ENCODE measurements at places on chromosomes 2 and 18.

GRCh38 chr18:23200756-23201155 lies 65.5 kb downstream of the CABLES1 start:
- no peak for DNase-seq

DNA sequence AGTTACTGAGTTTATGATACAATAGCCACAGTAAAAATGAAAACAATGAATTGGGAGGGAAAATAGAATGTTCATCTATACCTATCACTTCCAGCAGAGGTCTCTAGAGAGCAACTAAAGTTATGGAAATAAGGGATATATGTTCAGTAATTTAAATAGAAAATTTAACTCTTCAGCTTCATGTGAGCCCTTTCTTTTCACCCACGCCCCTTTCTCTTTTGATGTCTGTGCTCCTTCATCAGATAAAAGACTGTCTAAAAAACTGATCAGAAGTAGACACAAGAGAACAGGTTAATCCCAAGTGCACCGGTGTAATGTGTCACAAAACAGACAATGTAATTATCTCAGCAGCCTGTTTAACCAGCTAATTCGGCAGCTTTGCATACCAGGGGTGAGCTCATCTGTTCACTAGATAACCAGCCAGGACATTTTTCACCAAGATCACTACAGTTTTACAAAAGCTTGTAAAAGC lies 238.5 kb upstream of the ERBB4 start:
- no peak for DNase-seq

DNA sequence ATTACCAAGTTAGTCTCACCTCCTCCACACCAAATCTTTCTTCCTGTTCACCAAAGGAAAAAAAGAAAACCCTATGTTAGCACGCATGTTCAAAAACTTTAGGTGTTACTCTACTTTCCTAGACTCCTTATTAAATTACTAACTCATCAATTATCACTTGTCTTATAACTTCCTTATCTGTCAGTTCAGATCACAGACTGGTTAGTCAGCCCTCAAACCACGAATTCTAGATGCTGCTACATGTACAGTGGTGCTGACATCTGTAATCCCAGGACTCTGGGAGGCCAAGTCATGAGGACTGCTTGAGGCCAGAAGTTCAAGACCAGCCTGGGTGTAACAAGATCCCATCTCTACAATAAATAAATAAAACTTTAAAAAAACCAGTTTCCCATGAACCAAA lies 3.5 kb downstream of the YWHAQ start:
- no peak for DNase-seq

DNA sequence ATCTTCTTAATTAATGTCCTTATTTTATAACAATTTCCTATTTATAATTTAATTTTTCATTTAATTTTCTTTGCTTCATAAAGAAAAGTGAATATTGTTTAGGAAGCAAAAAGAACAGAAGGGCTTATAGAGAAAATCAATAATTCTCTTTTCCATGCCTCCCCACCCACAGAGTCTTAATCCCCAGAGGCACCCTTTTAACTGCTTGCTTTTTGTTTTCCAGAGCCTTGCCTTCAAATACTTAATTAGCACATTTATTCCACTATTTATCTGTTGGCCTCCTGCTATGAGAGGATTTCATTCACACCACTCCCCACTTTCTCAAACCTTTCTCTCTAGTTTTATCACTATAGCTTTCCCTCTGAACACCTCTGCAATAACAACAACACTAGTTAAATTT lies 373.6 kb downstream of the MBD2 start:
- no peak for DNase-seq

GRCh38 chr2:95058989-95059641 lies 33.6 kb downstream of the MAL start:
- no peak for DNase-seq

DNA sequence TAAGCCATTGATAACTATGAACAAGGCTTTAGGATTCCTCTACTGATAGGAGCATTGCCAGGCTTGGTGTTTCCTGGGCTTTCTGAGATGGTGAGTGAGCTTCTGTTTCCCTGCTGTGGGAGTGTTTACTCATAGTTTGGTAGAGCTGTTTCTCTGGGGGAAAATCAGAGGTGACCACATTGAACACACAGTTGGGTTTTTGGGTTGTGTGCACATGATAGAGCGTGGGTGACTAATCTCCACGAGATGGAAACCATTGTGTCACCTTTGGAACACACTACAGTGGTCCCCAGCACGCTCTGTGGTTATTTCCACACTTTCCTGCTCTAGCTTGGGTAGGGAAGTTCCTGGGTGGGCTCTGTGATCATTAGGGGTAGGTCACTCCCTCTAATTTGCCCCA lies 5.4 kb downstream of the IL1R1 start:
- peak; percentile 63 for DNase-seq
